ENCODE measurements at places on chromosomes 7 and 10.
A peak's percentile ranks its signal among the peaks of the same experiment; 100 is the strongest.

DNA sequence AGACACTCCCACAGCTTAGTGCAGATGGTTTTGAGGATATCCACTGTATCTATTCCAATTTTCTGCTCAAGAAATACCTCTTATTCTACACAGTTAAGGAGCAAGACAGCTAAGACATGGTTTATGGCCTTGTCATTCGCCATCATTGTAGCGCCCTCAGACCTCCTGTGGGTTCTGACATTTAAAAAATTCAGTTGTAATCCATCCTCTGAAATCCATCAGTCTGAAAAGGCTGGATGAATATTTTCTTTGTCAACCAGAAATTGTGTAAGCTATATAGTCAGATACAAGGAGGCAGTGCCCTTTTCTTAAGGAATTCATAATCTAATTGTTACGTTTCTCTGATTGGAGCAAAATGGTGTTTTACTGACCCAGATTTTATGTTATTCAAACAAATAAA lies 353.6 kb downstream of the GALNT17 start:
- no peak for DNase-seq

GRCh38 chr7:150357771-150358427 lies 10.7 kb upstream of the REPIN1 start:
- DNase-seq, result no peak

GRCh38 chr7:8277394-8277982 lies 15.5 kb upstream of the ICA1 start:
- DNase-seq, result no peak

GRCh38 chr7:36280840-36281812 lies 108.5 kb upstream of the ANLN start:
- DNase-seq, result no peak

DNA sequence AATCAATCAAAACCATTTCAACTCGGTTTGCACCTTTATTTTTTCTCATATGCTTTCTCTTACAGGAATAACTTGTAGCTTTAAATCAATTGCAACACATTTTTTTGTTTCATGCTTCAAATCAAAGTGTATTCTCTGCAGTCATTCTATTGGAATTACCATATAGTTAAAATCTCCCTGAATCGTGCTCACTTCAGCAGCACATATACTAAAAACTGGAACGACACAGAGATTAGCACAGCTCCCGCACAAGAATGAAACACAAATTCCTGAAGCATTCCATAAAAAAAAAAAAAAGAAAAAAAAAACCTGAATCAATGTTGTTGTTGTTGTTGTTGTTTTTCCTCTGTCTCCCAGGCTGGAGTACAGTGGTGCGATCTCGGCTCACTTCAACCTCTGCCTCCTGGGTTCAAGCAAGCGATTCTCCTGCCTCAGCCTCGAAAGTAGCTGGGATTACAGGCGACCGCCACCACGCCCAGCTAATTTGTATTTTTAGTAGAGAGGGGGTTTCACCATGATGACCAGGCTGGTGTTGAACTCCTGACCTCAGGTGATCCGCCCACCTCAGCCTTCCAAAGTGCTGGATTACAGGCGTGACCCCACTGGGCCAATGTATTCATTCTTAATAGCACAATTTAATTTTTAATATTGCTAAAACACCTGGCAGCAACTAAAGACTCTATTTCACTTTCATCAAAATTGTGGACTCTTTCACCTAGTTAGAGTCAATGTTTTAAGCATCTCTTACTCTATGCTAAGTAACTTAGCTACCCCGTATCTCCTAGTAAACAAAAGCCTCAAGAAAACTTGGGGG lies 26.3 kb downstream of the ANKRD61 start:
- DNase-seq, result no peak

GRCh38 chr7:130149281-130150139 lies 55.7 kb downstream of the TMEM209 start:
- DNase-seq, result no peak

DNA sequence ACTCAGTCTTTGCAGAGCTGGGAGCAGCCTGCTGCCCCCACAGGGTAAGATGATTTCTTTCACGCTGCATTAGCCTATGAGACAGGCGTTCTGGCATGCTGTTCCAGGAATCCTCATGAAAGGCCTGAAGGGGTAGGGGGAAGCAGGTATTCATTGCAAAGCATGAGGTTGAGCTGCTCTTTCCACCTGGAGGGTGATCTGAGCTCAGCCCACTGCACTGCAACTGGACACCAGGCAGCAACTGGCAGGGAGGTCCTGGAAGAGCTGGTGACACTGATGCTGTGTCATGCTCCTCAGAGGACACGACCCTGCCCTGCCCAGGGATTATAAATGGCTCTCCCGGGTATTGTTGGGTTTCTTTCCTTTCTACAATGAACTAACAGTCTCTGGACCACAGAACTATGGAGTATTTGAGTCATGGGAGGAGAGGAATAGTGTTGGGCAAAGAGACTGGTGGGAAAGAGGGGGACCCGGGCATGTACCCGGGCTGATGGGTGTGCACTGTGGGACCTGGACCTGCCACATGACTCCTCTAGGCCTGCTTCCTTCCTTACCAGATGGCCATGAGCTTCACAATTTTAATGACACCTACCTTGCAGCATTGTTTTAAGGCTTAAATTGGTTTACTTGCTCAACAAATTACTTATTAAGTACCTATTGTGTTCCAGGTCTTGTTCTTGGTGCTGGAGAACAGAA lies 24.3 kb downstream of the SLC25A28 start:
- DNase-seq, result no peak

DNA sequence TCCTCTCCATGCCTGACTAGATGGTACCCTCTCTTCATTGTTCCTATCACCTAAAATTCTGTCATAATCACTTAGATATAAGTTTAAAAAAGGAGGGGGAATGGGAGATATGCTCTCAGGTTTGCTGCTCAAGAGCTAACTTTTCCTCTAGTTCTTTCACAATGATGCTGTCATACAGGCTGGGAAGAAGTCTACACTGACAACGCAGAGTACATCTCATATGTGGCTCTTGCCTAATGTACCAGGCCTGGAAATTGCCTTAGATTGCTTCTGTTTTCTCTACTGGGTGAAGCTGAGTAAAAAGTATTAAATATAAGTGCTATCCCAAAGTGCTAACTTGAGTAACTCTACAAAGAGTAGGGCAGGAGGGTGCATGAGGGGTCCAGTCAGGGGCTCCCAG lies 43.8 kb upstream of the BET1 start:
- no peak for DNase-seq

DNA sequence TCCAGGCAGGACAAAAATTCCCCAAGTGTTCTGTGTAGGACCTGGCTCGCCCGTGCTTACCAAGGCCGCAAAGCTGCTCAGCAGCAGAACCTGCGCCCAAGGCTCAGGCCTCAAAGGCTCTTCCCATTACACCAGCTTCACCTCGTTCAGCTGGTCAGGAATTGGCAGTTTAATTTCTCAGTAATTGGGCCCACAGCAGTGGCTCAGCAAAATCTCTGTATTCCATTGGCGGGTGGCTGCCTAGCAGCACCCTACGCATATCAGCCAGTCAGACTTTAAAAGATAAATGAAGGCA lies 5.8 kb downstream of the FZD9 start:
- no peak for DNase-seq

DNA sequence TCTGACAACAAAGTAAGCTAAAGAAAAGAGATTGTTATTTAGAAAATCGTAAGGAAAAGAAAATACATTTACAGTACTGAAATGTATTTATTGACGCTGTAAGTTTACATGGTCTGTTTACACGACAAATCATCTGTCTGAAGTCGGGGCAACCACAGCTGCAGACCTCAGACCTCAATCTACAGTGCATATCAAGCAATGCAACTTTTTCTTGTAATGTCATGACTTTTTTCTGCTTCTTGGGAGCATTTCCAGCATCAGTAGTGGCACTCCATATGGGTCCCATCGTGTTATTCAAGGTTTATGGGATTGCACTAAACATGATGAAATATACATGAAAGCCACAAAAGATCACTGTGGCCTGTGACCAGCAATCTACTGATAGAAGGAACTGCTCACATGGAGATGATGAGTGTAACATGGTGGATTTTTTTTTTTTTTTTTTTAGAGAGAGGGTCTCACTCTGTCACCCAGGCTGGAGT lies 77.1 kb downstream of the MTPN start:
- DNase-seq, result no peak

- no peak for DNase-seq
These were observed 390.7 kb downstream of the INHBA start for GRCh38 chr7:41312235-41312634.

GRCh38 chr7:15938115-15938514 lies 251.6 kb upstream of the MEOX2 start:
- no peak for DNase-seq

- DNase-seq, result no peak
These were observed 478.5 kb downstream of the KIF20B start for GRCh38 chr10:90179696-90180407.

- DNase-seq, result no peak
These were observed 952 bp upstream of the MAFK start for GRCh38 chr7:1529383-1530116.

GRCh38 chr7:129482781-129483180 lies 19.6 kb upstream of the SMKR1 start:
- DNase-seq, result no peak

DNA sequence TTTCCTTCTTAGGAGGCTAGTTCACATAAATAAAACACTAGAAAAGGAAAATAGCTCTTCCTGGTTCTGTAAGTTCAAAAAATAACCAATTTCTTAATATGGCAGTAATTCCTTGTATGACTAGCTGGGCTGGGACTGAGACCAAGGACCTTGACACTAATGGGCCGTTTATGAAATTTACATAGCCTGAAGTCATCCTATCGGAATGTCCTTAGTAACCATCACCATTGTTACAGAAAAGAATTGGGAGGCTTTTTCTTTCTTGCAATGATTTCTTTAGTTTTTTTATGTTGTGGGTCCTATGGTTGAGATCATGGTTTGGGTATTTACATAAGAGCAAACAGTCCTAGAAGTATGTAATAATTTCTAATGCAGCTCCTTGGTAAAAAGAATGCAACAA lies 87.1 kb upstream of the HDAC9 start:
- DNase-seq, result no peak

DNA sequence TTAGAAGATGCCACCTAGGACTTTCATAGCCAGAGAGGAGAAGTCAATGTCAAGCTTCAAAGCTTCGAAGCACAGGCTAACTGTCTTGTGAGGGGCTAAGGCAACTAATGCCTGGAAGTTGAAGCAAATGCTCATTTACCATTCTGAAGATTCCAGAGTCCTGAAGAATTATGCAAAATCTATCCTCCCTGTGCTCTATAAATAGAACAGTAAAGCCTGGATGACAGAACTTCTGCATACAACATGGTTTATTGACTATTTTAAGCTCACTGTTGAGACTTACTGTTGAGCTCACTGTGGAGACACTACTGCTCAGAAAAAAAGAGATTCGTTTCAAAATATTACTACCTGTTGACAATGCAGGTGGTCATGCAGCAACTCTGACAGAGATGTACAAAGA lies 28.6 kb downstream of the TNS3 start:
- DNase-seq, result no peak

- peak; percentile 20 for DNase-seq
These were observed at the start of gene DLG5 for GRCh38 chr10:77926566-77927401. Gene DLG5, minus strand, starts transcription at chr10:77926755. Its CDS starts 235 bp downstream, at chr10:77926520.

- no peak for DNase-seq
These were observed 277.4 kb upstream of the KLF14 start for GRCh38 chr7:131011432-131011742.

- peak; percentile 60 for DNase-seq
These were observed 60.8 kb downstream of the CARD11 start for GRCh38 chr7:2982831-2983230.

GRCh38 chr7:81297317-81297716 lies 378.5 kb upstream of the SEMA3C start:
- no peak for DNase-seq

DNA sequence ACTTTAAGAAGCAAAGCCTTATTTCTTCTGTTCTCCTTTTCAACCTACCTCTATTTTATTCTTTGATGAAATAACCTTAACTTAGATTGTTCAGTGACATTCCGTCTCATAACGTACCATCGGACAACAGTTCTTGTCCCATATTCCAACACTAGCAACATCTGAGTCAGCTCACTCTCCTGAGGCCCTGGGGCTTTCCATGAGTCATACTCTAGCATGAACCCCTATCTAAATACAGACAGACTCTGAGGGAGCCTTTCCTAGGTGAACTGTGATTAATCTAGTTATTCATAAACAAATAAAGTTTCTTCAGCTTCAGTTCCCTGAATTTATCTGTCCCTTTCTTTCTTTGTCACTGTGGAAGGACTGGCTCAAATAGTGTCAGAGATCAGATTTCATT lies 168.7 kb upstream of the LYZL1 start:
- DNase-seq, result no peak

- DNase-seq, result no peak
These were observed 17.0 kb upstream of the TRIM8 start for GRCh38 chr10:102627291-102627735.

DNA sequence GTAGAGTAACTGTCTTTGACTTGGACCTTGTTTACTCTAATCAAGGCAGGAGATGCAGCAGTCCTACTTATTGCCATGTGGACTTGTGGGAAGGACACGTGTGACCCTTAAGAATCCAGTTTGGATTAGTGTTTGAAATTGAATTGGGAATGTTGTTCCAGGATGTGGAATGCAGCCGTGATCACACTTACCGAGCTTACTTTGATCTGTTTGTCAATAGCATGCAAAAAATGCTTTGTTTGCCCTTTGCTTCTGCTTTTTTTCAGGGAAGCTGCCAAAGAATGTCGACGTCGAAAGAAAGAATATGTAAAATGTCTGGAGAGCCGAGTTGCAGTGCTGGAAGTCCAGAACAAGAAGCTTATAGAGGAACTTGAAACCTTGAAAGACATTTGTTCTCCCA lies 84.7 kb downstream of the CREM start:
- no peak for DNase-seq

DNA sequence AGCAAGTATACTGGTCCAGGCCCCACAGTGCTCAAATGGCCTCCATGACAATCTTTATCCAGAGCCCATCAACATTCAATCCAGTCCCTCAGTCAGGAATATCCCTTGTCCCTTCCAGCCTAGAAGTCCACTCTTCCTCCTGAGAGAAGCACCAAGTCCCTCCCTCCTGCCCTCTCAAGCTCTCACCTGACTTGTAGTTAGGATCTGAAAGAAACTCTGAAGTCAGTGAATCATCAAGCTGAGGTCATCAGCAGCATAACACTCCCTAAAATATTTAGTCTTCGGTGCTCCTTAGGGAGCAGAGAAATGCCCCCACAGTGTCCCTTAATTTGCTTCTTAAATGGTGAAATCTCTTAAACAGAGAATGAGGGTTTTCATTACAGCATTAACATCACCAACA lies 31.0 kb downstream of the GRM8 start:
- no peak for DNase-seq

GRCh38 chr7:48781752-48782151 lies 142.6 kb upstream of the CDC14C start:
- no peak for DNase-seq

GRCh38 chr7:17304926-17305325 lies 6.5 kb downstream of the AHR start:
- DNase-seq, result peak; percentile 14

Measured in activated CD8-positive, alpha-beta memory T cell treated with anti-CD3 and anti-CD28 coated beads, Interleukin-2, amount 50 U/mL, for 4 hours (primary cell).